Bone marrow (tissue), 2 donors: ENCODE measurements at places on chromosomes 11 and 22.

DNA sequence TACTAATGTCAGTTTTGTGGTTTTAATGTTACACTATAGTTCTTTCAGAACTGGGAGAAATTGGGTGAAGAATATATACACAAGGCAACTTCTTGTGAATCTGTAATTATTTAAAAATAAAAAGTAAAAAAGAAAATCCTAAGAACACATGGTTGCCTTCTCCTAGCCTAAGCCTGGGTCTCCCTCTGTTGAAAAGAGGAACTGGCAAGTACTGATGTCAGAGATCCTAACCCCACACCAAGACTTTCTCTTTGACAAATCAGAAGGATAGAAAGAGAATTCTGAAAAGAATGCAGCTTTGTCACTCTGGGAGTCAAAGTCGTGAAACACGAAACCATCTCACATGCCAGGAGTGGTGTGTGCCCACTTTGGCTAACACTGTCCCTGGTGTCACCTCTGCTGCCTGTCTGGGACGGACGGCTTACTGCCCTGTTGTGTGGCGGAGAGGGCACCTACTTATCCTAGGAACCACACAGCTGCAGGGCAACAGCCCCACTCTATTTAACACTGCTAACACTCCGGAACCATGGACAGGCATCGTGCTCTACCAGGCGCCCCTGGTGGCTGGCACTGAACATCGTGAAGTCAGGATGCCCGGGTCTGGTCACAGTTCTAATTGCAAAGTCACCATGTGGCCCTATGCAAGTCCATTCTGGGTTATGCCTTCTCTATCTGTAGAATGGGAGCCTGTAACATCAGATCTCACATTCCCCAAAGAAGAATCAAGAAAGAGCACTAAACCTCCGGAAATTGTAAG is 108.7 kb upstream of the CD82 start:
- no peak for DNase-seq

DNA sequence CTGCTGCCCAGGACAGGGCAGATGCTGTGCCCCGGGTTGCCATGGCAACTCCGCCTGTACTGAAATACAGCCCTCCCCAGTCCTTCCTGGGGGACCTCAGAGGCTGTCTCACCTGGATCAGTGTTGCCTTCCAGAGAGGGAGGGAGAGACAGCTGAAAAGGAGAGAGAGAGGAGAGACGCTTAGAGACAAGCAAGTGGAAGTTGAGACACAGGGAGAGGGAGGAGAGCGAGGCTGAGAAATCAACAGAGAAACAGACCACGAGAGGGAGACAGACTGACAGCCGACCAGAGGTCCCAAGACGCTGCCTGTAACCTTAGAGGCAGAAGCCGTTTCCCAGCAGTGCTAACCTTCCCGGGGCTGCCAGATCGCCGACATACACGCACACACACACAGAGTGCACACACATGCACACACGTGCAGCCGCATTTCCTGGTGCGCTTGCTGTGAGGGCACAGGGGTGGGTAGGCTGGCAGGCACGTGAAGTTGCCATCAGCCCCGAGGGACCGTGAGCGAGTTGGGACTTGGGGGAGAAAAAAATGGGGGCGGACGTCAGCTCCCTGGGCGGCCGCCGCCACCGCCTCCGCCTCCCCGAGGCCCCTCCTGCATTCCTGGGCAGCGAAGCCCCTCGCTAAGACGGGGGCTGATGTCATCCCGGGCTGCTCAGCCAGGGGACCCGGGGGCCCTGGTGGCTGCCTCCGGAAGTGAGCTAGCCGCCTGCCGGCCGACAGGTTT is 88.6 kb upstream of the CRYBB3 start:
- DNase-seq, result peak; percentile 35

GRCh38 chr22:31652088-31652487 is 9.9 kb downstream of the PISD start:
- DNase-seq, result no peak

GRCh38 chr11:69000831-69001242 is 12.2 kb downstream of the MRGPRF start:
- no peak for DNase-seq
